ENCODE measurements at places on chromosomes 7 and 10. TPM values are rescaled to one million over a fixed set of nuclear protein-coding genes. Genes with fewer than 3 reads are reported as not detected.

RAPGEF5 gene
- 36.1 TPM for polyA plus RNA-seq

MKI67 gene
- polyA plus RNA-seq: 49.5 TPM

LRRC61 gene
- polyA plus RNA-seq: 24.6 TPM

PTPRZ1 gene
- polyA plus RNA-seq: 2.7 TPM

DNA sequence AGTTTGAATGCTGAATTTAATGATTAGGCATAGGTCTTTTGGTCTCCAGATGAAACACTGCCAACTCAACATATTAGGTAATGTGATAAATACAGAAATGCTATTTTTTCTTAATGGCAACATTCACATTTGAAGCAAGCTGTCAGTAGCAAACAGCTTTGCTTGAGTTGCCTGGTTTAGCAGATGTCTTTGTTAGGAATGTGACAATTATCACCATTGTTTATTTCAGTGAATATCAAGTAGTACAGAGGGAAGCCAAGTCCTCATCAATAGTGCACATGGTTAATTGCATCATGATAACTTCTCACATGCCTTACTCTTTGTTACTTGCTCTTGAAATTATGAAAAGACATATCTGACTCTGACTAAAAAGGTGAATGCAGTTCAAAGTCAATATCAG is 23.7 kb upstream of the SEPTIN7 start:
- DNase-seq: no peak

DNA sequence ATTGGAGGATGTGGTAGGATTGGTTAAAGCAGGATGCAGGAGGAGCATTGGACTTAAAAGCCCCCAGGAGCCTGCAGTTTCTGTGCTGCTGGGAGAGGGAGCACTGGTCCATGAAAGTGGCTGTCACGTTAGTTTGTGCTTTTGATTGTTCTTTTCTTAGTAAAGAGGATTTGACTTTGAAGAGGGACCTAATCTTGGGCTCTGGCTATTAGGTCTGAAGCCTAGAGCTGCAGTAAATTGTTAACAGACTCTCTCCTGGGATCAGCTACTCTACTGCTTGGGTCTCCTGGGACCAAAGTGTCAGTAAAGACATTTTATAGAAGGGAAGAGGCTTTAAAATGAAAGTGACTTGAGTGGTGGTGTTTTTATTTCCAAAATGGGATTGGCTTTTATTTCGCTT is 3.7 kb downstream of the ZFYVE27 start:
- no peak for DNase-seq

- no peak for DNase-seq
These were observed 128.3 kb downstream of the AMPH start for GRCh38 chr7:38502848-38503247.

GRCh38 chr10:79293841-79294581 is 53.3 kb upstream of the PPIF start:
- no peak for DNase-seq

- DNase-seq: no peak
These were observed 11.9 kb upstream of the OPTN start for GRCh38 chr10:13087986-13088618.

GRCh38 chr7:99407872-99408378 is 472 bp downstream of the PDAP1 start:
- no peak for DNase-seq

DNA sequence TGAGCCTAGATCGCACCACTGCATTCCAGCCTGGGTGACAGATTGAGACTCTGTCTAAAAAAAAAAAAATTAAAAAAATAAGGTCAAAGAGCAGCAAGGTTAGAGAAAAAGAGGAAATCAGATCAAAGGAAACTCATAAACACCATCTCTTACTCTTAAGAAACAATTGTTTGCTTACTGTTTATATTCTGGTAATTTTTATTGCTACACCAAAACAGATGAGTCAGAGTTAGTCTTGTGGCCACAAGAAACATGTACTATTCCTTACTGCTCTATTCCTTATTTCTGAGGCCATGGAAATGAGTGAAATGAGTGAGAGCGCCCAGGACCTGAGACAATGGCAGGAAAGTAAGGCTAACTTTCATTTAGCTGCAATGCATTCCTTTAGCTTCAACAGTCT is 387.3 kb downstream of the HPSE2 start:
- no peak for DNase-seq

DNA sequence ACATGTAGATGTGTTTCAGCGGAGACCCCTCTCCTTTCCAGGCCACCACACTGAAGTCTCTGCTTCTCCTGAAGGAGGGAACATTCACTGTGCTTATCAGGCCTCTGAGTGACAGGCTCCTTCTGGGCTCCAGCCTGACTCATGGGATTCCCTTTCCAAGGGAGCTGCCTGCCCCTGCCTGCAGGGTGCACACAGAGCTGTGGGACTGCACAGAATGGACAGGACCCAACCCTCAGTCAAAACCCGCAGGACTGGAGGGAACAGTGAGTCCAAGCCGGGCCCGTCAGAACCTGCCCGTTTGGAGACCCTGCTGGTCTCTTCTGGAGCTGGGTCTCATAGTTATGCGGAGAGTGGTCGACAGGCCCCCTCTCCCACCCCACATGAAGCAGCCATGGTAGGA is 32.6 kb downstream of the PLAC9 start:
- no peak for DNase-seq

DNA sequence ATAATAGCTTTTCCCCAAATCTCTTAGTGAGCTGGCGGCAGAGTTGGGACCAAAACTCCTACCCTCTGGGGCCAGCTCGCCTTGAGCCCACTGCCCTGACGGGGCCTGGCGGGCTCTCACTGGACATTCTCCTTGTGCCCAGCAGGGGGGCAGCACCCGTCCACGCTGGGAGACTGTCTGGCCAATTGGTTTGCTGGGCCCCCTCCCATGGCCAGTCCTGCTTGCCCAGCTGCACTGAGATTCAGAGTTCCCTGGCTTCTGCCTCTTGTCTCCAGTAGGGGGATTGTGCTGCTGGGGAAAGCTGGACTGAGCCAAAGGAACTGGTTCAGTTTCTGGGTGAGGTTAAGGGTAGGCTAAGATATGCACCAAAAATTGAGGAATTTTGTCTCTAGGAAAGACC is 59.8 kb downstream of the RAMP3 start:
- DNase-seq: no peak

- no peak for DNase-seq
These were observed 9.1 kb downstream of the TRPV6 start for GRCh38 chr7:142876236-142876960.

GRCh38 chr10:60295028-60295937 is 94.4 kb downstream of the ANK3 start:
- DNase-seq: no peak

DNA sequence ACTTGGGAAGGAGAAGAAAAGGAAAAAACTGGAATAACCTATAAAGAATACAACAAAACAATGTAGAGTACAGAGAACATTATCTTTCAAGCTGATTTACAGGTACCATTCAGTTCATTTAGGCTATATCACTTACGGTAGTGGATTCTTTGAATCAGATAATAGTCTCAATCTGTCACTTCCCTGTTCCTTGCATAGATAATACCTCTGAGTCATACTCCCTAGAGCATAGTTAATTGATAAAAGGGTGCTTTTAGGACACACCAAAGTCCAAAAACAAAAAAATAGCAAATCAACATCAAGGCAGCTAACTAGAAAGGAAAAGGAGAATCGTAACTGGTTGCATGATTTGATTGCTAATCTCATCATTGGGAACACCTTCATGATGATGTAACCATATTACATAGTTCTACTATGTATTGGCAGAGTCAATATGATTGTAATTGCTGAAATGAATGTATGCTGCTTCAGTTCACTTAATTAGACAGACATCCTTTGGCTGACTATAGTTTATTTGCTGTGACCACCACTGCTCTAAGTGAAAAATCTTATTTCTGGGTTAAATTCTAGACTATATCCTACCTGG is 844.4 kb downstream of the GATA3 start:
- no peak for DNase-seq

DNA sequence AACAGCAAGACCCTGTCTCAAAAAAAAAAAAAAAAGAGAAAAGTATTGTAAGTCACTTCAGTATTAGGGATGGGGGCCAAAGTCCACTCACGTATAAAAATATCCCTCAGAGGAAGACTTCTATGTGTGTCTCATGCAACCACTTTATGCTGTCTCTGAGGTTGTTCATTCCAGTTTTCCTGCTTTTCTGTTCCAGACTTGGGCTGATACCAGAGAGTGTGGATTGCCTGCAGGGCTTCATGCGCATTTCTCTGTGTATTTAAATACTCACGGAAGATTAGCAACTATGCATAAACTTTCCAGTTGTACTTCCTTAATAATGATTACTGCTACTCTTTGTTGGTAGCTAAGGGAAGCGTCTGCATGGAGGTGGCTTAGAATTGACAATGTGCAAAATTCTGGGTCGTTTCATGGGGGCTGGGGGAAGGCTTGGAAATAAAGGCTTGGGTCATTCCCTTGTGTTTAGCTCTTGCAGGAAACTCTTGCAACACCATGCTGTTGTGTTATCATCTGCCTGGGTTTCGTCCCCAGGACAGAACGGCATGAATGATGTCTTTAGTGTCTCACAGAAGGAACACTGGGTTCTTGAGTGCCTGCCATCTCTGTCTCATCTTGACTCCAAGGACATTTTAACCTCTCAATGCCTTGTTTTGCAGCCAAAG is 54.1 kb downstream of the KIAA1217 start:
- no peak for DNase-seq

GRCh38 chr10:92290076-92290836 is 622 bp downstream of the CPEB3 start:
- DNase-seq: peak; percentile 55

- no peak for DNase-seq
These were observed 394.0 kb downstream of the THSD7A start for GRCh38 chr7:11437994-11438393.

DNA sequence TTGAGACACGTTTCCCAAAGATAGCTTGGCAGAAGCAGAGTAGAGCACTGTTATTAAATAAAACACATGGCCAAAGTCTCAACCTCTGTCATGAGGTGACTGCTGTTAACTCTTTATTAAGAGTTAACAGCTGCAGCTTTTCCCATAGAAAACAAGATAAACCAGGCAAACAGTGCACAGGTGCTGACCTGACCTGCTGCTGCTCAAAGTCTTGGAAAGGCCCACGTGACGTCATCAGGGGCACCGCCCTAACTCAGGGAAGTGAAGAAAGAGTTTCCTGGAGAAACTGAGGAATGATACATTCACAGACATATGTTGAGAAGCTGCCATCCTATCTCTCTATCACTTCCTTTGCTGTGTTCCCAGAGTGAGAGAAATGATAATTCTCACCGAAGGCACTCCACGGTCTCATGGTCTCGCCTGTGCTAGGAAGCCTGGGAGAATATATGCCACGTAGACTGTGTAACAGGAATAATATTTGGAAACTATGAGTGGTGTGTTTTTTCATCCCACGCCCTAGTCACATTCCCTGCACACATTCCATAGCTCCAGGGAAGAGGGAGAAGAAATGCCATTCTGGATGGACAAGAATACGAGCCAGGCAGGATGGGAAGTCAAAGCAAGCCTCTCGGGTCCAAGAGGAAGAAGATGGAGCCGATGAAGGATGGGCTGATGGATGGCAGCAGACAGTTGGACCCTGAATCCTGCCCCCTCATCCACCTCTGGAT is 146.2 kb upstream of the NFE2L3 start:
- no peak for DNase-seq

- no peak for DNase-seq
These were observed 5.4 kb downstream of the SAP25 start for GRCh38 chr7:100568176-100568895.

Measured in renal cortex interstitium (tissue), 15 donors.